Stimulated activated CD8-positive, alpha-beta memory T cell treated with anti-CD3 and anti-CD28 coated beads, Interleukin-7, amount 100 ng/mL, for 4 hours (primary cell): ENCODE measurements at places on chromosomes 7 and 10.

GRCh38 chr7:159034394-159034793 lies 110.3 kb downstream of the VIPR2 start:
- DNase-seq: no peak

GRCh38 chr7:79666472-79666871 lies 213.0 kb upstream of the MAGI2 start:
- no peak for DNase-seq

DNA sequence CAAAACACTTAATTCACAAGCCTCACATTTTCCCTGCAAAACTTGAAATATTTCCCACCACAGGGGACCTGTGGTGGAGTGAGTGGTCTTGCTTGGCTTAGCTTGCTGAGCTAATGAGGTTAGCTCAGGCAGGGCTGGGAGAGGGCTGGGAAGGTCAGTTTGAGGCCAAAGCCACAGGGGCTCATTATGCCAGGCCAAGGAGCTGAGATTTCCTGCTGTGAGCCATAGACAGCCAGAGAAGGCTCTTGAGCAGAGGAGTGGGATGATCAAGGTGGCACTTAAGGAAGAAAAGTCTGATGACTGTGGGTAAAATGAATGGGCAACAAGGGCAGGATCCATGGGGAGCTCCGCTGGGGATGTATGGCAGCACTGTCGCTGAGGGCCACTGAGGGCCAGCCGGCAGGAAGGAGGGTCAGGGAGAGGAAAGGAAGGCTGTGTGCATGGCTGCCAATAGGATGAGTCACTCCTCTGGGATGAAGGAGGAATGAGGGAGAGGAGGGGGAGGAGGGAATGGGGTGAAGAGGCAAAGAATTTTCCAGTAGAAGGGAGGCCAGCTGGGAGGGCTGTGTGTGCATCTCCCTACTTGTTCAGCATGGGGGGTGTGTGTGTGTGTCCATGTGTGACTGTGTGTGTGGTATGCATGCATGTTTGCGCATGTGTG lies 18.7 kb upstream of the ZNF488 start:
- no peak for DNase-seq

- no peak for DNase-seq
These were observed 38.2 kb downstream of the ENTPD1 start for GRCh38 chr10:95794195-95794594.

GRCh38 chr10:103192451-103193106 lies 493 bp downstream of the NT5C2 start:
- peak; percentile 22 for DNase-seq

DNA sequence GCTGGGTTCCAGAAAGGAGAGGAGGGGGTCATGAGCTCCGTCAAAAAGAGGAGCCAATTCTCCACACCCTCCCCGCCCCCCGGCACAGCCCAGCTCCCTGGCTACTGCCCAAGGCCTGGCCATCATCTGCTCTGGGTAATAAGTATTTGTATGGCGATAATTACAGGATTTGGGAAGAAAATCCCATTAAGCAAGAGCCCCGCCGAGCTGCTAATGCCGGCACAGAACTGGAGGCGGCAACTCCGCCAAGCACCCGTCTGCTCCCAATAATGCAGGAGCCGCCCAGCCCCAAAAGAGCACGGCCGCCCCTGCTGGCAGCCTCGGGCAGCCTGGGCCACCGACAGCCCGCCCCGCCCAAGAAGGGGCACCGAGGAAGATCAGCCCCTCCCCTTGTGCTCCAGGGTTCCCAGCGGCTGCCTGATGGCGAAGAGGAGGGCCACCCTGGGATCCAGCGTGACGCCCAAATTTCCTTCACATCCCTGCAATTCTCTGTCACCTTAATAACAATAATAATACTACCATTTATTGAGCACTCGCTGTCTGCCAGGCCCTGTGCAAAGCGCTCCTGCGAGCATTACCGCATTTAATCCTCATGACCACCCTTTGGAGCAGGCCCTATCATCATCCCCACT lies 5.9 kb downstream of the SLIT1 start:
- no peak for DNase-seq

DNA sequence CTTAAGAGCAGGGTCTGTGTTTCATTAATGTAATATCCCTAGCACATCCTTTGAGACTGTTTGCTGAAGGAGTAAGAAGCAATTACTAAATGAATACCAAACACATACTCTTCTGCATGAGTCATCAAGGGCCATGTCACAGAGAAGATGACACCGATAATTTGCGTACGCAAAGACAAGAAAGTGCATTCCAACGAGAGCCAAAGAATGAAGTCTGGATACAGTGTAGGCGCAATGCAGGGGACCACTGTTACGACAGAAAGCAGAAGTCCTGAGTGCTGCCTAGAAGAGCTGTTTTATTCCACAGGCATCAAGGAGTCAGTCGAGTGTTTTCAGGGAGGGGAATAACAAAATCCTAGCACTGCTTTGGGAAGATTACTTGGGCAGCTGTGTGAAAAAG lies 62.7 kb downstream of the VPS41 start:
- no peak for DNase-seq

- no peak for DNase-seq
These were observed 203.5 kb upstream of the ZNF32 start for GRCh38 chr10:43852149-43852548.

DNA sequence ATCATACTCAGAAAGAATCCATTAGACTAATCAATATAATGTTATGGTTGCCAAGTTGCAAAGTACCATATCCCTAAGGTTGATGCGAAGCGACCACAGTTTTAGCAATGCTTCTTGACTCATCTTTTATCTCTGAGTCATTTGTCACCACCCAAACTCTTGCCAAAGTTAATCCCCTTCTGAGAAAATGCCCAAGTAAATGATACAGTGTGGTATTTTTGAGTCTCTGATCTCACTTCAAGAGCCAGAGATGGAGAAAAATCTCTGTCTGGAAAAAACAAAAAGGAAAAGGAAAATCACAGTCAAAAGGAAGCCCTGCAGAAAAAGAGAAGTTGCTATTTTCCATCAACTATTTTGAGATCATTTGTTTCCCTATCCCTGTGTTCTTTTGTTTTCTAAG lies 26.7 kb upstream of the OTUD1 start:
- DNase-seq: no peak

GRCh38 chr10:129850316-129850715 lies 113.8 kb downstream of the EBF3 start:
- DNase-seq: no peak

- no peak for DNase-seq
These were observed 13.8 kb downstream of the ATG9B start for GRCh38 chr7:151010307-151011096.

- no peak for DNase-seq
These were observed 89.2 kb upstream of the PFKP start for GRCh38 chr10:2978111-2978510.

DNA sequence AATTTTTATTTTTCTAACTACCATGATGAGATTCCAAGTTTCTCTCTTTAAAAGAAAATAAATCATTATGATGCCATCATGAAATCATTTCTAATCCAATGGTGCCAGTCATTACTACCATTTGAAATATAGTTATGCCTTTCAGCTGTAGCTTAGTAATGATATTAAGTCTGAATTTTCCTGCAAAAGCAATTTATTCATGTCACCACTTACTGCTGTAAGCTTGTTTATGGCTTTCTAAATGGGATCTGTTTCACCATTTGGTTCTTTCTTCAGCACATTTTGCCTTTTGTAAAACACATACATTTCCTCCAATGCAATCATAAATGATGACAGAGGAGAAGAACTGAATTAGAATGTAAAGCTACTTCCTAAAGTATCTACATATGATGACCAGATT lies 130.5 kb downstream of the SEM1 start:
- no peak for DNase-seq

DNA sequence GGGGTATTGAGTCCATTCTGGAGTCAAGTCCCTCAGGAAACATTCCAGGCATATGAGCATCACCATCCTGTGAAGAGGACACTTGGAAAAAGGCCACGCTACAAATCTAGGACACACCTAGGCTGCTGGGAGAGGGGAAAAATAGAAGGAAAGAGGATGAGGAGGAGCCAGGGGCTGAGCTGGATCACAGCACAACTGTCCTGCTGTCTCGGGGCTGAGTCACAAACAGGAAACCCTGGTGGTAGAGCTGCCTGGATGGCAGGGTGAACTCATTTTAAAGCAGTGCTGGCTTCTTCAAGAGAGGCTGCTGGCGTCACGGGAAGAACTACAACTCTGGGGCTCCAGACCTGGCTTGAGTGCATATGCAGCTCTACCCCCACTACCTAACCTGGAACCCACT lies 151.5 kb downstream of the RNF216 start:
- DNase-seq: peak; percentile 15

GRCh38 chr10:23053036-23053435 lies 42.3 kb upstream of the MSRB2 start:
- DNase-seq: no peak

GRCh38 chr10:85926986-85927385 lies 439.6 kb downstream of the GRID1 start:
- DNase-seq: no peak

DNA sequence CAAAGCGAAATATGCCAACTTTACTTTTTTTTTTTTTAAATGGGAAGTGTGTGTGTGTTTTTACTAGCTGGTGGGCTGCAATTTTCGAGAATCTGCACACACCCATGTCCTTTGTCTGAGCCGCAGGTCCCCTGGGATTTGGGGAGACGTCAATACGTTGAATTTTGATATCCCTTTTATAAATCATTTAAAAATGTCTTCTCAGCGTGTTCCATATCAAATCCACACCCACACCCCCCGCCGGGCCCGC lies 404 bp upstream of the FMC1 start:
- peak; percentile 61 for DNase-seq

- no peak for DNase-seq
These were observed 14.4 kb upstream of the GDF10 start for GRCh38 chr10:47285381-47286115.

DNA sequence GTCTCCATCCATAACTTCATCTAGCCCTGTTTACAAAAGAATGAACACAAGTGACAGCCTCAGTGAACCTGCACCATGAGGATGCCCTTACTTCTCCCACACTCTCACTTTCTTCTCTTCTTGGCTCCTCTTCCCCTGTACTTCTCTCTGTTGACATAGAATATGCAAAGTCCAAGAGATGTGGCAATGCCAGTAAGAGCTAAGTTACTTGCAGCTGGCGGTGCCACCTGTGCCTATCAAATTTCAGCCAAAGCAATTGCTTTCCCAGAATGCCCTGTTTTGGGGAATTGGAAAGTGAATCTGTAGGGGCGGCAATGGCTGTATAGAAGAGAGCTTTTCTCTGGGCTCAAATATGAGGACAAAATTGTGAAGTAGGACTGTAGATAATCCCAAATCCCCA lies 557.8 kb downstream of the AUTS2 start:
- no peak for DNase-seq

DNA sequence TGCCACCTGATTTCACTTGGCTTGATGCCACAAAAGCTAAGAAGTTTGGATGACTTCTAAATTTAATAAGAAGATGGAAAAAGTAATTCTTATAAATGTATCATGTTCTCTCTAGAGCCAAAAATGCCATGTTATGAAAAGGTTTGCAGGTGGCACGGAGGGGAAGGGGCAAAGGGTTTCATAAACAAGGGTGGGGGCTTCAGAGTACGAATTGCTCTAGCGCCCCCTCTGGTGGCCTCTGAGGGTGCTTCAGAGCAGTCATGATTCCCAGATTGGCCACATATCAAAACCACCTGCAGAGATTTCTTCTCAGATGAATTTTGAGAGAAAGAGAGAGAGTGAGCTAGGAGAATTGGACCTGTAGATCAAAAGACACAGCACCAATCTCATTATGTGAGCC lies 208.6 kb upstream of the YAE1 start:
- DNase-seq: no peak

- no peak for DNase-seq
These were observed 44.0 kb downstream of the PARD3 start for GRCh38 chr10:34771106-34771505.

DNA sequence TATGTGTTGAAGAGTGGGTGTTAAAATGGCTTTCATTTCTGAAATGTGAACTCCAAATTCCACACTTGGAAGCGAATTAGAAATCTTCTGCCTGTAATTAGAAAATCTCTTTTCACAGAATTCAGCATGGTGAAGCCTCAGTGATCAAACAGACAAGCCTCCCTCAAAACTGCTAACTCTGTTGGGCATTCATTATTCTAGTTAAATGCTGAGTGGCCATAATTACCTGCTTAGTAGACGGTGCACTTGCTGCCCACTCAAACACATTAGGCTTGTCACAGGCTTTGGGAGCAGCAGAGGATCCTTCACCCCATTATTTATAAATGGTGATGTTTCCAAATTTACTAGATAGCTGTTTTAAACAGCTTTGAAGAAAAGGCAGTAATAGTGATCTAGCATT lies 177.2 kb upstream of the PCLO start:
- DNase-seq: no peak

- DNase-seq: no peak
These were observed 83.5 kb downstream of the SPDYE5 start for GRCh38 chr7:75575488-75576121.

DNA sequence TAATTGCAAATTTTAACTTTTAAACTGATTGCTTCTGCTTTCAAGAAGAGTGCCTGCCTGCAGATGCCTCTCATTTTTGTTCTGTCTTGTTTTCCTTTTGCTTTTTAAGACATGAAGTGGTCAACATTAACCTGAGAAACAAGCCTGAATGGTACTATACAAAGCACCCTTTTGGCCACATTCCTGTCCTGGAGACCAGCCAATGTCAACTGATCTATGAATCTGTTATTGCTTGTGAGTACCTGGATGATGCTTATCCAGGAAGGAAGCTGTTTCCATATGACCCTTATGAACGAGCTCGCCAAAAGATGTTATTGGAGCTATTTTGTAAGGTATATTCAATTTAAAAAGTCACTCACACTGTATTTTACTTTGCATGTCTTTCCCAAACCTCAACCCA lies 8.8 kb downstream of the GSTO2 start:
- DNase-seq: no peak

DNA sequence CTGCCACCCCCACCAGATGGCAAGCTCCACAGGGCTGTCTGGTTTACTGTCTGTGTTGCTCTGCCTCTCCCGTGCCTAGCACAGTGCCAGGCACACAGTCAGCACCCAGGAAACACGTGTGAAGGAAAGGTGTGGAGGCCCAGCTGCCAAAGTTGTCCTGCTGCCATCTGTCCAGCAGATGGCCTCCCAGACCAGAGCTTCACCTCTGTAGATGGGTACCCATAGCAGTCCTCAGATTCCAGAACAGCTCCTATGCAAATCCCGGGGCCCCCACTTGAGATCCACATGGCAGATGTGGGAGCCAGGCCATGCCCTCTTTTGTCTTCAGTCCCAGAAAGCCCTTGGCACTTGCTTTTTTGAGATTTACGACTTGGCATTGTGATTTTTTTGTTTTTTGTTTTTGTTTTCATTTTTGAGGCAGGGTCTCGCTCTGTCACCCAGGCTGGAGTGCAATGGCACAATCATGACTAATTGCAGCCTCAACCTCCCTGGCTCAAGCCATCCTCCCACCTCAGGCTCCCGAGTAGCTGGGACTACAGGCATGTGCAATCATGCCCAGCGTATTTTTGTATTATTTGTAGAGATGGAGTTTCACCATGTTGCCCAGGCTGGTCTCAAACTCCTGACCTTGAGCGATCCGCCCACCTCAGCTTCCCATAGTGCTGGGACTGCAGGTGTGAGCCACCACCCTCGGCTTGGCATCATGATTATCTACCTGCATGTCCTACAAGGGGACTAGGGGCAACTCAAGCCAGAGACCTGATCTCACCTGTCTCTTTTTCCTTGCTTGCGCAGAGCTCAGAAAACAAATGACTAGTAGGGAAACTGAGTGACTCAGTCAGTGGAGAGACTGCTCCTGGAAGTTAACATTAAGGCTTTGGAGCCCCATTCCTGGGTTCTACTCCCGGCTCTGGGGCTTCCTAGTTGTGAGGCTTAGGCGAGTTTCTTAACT lies 16.9 kb upstream of the PALD1 start:
- DNase-seq: no peak

- DNase-seq: no peak
These were observed 471 bp downstream of the PFKP start for GRCh38 chr10:3067859-3068179.
